NCI-H146 (cell line): ENCODE measurements at places on chromosomes 5 and 9.

- DNase-seq: no peak
Observed at GRCh38 chr5:71679714-71680113, 39.4 kb upstream of the CARTPT start.

GRCh38 chr5:80127116-80127552 lies 92.0 kb downstream of the THBS4 start:
- no peak for DNase-seq

GRCh38 chr5:124941051-124942049 lies 194.9 kb upstream of the ZNF608 start:
- no peak for DNase-seq

DNA sequence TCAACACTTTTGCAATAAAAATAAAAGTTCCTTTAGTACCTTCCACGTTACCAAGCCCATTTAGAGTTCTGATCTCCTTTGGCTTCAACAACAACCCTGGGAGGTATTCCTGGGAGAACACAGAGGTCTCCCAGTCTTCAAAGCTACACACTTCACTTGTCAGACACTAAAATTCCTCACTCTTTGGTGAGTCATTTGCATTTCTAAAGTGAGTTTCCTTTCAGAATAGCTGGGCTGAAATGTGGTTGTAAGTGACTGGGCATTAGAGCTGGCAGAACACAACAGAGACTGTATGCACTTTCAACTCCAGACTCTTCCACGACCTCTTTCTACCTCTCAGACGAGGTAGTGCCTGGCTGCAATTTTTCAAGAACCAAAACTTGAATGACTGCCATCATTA lies 11.5 kb upstream of the F2RL1 start:
- DNase-seq: no peak

DNA sequence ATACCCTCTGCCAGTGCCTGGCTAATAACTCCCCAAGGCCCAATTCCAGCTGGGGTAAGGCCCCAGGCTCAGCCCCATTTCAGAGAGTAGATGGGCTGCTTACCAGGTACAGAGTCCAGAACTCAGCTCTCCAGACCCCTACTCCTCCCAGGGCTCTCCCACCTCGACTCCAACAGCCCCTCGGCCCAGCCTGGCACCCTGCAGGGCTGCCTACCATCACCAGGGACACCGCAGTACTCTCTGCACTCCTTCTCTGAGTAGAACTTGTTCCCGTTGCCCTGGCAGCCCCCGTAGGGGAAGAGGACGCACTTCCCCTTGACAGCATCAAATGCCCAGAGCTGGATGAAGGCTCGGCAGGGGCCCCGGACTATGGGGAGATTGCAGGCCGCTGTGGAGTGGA lies 17.4 kb downstream of the AMBP start:
- no peak for DNase-seq

DNA sequence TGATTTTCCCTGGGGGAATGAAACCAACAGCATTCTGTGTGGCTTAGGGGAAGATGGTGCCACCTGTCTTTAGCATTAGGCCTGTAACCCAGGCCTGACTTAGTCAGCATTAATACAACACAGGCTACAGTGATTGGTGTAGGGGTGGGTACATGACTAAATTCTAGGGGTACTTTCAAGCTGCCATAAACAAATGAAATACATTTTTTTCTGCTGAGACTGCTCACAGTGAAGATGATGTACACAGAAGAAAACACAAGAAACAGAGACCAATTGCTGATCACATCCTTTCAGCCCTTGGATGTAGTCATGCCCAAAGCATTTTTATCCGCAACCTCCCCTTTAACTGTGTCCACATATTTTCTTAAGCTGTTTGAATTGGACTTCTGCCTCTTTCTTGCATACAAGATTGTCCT lies 527.2 kb downstream of the KCTD16 start:
- no peak for DNase-seq

GRCh38 chr5:142663246-142663645 lies 22.6 kb downstream of the FGF1 start:
- no peak for DNase-seq

DNA sequence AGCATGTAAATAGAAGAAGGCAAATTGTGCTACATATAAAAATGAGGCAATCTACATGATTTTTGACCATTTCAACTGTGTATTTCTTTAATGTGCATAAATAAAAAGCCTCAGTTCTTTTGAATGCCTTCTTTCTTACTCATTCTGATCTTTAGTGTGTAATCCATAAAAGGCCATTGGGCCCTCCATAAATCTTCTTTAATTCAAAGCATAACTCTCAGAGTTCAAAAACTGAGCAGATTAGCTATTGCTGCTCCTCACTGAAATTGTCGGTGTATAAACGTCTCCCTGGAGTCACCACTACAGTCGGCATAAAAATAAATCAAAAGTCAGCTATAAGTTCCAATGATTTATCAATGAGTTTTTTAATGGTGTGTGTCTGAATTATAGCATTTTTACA lies 45.3 kb upstream of the ADAMTSL1 start:
- DNase-seq: no peak

DNA sequence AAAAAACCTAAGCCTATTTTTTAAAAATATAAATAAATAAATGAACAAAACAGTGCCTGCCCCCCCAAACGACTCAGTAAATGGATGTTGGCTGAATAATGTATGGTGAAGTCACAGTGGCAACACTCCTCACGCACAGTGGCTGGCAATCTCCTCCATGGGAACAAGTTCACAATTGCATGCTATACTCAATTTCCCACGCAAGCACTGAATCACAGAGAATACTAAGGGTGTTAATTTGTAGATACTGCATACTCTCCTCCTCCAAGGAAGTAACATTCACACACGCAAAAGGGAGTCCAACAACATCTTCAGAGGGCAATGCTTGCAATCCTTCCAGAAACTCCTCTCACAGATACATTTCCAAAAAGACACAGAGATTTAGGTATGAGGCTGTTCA lies 47.5 kb downstream of the SERINC5 start:
- DNase-seq: no peak

GRCh38 chr5:54610197-54610944 lies 92.8 kb downstream of the SNX18 start:
- no peak for DNase-seq

GRCh38 chr9:128946571-128947276 lies 679 bp downstream of the DOLK start:
- DNase-seq: peak; percentile 44

DNA sequence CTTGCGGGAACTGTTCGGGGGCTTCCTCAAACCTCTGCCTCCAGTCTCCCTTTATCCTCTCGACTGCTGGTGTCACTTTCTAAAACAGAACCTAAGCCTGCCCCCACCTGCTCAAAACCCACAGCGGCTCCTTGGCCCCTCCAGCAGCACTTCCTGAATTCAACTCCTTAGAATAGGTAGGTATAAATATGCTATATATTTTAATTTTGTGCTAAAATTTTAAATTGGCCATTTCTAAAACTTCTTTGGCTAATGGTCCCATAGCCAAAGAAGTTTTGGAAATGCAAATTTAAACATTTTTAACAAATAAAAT lies 71.8 kb upstream of the TBC1D2 start:
- DNase-seq: no peak

DNA sequence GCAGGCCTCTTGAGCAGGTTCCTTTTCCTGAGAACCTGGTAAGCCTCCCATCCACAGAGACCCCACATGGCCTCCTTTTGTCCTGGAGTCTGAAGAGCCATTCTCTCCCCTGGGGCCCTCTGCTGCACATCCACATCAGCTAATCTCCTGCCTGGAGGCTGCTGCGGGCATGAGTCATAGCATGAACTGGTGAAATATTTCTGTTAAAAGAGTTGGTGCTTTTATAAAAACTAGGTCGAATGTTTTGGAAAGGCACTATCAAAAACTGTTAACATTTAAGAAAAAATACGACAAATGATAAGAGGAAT lies 399.4 kb downstream of the CTNND2 start:
- no peak for DNase-seq

DNA sequence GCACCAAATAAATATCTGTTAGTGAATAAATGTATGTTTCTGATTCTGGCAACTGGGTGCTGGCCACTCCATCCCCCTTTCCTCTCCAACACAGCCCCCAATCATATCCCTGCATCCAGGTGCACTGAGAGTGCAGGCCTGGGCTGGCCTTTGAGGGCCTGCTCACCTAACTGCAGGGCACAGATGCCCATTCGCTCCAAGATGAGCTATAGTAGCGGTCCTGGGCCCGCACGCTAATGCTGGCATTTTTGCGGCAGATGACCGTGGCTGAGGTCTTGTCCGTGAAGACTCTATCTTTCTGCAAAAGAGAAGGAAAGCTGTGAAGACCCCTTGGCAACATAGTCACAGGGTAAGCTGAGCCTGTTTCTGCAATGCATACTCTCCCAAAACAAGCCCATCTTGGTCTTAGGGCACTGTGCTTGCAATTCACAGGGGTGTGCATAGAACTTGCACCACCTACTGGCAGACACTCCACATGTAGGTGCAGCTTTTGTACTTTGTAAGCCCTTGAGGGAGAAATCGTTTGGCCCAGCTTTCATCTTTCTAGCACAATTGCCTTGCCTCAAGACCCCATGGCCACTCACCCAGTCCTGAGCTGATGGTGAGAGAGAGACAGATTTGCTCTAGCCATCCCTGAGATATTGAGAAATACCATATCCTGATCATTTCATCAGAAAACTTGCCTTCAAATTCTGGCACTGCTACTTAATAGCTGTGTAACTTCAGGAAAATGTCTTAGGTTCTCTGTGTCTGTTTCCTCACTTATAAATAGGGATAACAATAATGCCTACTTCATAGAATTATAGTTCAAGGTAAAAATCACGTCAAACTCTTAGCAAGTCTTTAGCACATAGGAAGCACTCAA lies 13.5 kb downstream of the IL12B start:
- DNase-seq: peak; percentile 13

- no peak for DNase-seq
Observed at GRCh38 chr5:84032324-84032723, 311.7 kb upstream of the HAPLN1 start.

- DNase-seq: peak; percentile 35
Observed at GRCh38 chr5:136192015-136192525, 892 bp downstream of the SMIM32 start.

GRCh38 chr9:88953381-88954029 lies 37.8 kb upstream of the S1PR3 start:
- DNase-seq: no peak

DNA sequence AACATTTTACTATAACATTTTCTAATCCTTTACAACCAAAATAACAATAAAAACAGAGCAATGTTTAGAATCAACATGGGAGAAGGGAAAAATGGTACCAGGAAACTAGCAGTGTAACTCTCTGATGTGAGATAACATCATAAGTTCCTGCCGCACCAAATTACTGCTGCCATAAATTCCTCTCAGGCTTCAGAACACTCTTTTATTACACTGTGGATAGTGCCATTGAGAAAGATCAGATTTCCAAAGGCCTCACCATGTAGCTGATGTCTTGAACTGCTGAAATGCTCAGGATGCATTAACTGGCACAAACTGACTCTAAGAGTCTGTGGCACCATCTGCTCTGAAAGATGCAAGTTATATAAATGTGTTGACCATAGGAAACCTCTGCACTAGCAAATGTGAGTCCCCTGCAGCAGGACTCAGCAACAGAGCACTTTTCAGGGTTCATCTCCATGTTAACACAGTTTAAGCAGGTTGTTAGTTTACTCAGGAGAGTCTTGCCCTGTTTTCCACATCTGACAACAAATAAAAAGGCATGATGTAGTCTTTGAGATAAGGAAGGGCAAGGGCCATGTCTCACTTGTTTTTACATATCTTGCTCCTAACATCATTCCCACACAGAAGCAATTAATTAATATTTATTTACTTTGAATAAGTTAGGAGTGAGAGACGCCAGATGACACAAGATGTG lies 218.1 kb downstream of the CETN3 start:
- DNase-seq: no peak

- no peak for DNase-seq
Observed at GRCh38 chr9:85466834-85467233, 274.9 kb downstream of the AGTPBP1 start.

GRCh38 chr5:172565455-172565854 lies 75.6 kb upstream of the NEURL1B start:
- peak; percentile 6 for DNase-seq

DNA sequence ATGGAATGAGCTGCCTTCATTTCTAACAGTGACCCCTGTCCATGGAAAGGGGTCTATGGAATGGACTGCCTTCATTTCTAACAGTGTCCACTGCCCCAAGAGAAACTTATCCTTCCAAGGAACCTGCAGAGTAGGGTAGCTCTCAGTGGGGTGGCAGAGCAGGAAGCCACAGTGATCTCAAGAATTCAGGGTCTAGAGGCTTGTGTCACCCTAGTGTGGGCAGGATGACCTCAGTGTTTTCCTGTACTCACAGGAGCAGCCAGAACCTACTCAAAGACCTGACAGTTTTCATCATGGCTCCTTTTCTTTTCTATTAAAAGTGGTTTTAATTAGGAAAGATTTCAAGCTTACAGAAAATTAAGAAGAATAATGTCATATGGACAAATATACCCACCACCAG lies 27.5 kb downstream of the SEC61B start:
- DNase-seq: no peak

- peak; percentile 21 for DNase-seq
Observed at GRCh38 chr5:96829297-96829696, 21.6 kb upstream of the ERAP1 start.

DNA sequence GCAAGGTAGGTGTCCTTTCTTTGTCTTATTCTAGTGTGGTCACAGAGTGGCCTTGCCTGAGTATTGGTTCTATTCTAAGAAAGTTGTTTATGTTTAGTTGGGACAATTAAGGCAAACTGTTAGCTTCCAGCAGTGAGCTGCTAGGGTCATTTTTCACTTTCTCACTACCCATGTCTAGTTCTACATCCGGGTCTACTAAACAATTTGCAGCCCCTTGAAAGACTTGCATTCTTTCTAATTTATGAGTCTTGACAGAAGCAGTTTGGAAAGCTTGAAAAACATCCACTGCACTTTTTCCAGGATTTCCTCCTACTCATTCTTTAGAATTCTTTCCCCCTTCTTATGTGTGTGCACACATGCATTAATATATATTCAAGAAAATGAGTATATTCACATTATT lies 892.2 kb upstream of the ACO1 start:
- DNase-seq: no peak

DNA sequence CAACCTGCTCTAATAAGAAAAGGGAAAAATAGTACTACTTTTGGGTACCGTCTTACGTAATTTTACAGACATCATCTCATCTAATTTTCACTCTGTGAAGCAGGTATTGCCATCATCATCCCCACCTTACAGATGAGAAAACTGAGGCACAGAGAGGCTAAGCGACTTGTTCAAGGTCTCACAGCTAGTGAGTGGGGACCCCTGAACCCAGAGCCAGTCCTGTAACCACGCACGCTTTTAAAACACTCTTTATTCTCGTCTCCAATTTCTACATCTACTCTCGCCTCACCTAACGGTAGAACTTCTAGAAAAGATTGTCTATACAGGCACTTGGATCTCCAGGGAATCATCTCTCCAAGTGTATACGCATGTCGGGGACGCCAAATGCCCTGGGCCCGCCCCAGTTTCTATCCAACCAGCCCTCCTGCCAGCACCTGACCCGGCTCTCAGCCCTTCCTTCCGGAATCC lies 1.5 kb upstream of the TRAF1 start:
- DNase-seq: peak; percentile 16

- no peak for DNase-seq
Observed at GRCh38 chr9:35260186-35260585, 98.4 kb downstream of the UNC13B start.

DNA sequence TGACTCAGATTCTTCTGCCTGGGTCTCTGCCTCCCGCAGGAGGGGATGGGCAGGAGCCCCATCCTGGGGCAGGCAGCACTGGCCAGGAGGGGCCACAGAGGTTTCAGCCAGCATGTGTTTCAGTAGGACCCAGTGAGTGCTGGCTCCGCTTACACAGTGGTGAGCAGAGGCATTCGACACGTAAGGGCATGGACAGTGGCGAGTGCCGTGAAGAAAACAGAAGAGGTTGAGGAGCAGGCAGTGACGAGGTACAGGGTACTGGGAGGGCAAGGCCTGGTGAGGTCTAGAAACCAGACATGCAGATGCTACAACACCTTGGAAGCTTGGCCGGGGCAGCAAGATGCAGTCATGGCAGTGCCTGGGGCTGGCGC lies 41.5 kb downstream of the CACNA1B start:
- no peak for DNase-seq
